ENCODE measurements at places on chromosomes 12 and 14.

DNA sequence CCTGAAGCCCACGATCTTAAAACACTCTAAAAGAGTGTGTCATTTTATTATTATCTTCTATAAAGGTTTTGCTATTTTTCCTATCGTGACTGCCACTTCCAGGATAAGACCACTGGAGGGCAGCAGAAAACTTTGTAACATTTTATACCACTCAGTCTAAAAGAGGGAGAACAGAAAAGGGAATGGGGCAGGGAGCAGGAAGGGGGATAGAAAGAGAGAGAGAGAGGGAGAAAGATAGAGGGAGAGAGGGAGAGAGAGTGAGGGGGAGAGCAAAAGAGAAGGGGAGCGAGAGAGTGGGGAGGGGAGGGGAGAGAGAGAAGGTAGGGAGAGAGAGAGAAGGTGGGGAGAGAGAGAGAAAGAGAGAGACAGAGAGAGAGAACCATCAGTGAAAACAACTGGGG lies 2.0 kb upstream of the ART4 start:
- DNase-seq = peak; percentile 33

DNA sequence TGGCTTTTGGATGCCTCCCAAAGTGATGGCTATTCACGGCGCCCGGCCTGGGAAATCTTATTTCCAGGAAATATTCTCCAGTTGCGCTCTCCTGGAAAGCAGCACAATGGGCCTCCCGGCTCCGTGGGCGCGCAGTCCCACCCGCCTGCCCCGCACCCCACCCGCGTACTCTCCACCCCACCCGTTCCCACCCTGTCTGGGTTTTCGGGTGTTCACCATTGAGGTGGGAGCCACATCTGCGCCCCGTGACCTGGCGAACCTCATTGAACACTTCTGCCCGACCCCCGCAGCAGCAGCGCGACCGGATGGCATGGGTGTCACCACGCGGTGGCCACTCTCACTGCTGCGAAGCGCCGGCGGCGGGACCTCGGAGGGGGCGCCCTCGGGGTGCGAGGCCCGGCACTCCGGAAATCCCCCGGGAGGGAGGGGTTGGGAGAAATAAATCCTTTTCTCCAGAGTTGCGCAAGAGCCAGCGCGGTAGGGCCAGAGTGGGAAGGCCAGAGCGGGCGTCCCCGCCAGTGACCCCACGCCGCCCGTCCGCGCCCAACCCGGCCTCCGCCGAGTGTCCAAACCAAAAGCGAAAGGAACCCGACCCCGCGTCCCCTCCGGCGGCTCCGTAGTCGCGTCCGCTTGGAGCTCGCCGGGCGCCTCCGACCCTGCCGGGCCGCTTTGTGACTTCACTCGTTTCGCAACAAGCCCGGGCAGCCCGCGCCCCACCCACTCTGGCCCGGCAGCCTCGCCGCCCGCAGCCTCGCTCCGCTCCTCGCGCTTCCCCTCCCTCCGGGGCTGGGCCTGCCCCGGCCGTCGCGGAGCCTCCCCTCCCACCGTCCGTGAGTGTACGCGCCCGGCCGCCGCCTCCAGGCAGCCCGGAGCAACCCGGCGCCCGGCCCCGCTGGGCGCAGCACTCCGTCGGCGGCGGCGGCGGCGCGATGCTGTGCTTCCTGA lies at the start of gene DRAM1:
TSS of gene DRAM1 (plus strand) at position 720 of the 945 bp plus-strand sequence. CDS start at position 930, 210 bp downstream.
- peak; percentile 82 for DNase-seq

DNA sequence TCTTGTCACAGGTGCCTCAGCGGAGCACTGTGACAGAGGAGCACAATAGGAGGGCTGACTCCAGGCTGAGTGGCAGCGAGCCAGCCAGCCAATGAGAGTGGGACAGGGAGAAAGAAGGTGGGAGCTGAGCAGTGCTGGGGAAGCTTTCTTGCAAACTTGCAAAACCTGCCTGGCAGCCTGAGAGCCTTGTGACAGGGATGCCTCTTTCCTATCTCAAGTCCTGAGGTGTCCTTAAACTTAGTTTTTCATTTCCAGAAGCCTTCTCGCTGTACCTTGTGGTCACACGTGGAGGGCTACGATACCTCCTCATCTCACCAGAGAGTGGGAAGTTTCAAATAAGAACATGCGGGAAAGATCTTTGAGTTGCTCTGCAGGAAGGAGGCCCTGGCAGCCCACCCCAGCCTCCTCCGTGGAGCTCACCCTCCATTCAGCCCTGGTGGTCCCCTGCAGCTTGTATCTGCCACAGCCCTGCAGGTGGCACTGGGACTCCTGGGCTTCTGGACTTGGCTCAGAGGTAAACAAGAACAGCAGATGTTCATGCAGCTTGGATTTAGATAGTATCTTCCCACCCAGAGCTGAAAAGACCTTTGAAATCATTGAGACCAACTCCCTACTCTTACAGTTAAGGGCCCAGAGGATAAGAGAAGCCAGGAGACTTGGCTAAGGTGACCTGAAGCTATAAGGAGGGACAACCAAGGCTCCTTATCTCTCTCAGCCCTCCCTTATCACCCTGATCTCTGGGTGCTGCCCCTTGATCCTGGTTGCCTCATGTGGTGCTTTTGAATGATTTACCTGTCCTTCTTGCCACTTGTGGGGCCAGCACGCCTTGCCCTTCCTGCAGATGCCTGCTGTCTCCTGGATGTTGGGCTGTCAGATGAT lies 153.5 kb upstream of the MAX start:
- DNase-seq = no peak

DNA sequence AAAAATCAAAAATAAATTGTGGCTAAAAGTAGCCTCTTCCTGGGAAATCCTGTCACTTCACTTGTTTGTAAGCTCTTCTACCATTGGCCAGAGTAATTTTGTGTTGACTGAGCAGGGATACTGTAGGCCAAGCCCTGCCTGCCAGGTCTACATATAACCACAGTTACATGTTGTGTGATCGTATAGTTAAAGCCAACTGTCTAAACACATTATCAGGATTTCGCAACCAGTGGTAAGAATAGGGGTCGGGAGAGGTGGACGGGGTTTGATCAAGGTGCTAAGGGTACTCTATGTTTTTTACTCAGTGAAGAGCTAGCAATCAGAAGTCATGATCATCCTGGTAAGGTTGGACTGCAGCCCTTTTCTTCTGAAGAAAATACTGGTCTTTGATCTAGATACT lies 13.4 kb downstream of the ANKRD13A start:
- no peak for DNase-seq

GRCh38 chr14:65852689-65853088 lies 440.2 kb downstream of the FUT8 start:
- DNase-seq = no peak

Data from spinal cord (tissue), 10 donors.